ENCODE measurements at places on chromosomes 2 and 18.

- no peak for DNase-seq
Observed at GRCh38 chr18:22067109-22067508, 102.3 kb upstream of the GATA6 start.

DNA sequence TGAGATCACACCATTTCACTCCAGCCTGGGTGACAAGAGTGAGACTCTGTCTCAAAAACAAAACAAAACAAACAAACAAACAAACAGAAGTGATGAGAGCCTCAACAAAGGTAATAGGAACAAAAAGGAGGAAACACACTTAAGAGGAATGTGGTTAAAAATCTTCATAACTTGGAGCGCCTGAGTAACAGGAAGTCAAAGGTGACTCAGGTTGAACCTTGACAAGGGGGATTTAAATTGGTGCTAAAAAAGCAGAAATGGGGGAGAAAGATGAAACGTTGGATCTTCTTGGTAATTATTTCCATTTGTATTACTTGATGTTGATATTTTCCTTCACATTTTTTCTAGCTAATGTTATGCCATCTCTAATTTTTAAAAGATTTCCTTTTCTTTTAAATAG is 318.5 kb upstream of the TCF4 start:
- no peak for DNase-seq

GRCh38 chr18:35917043-35917442 is 55.4 kb upstream of the RMP24 start:
- DNase-seq = no peak

DNA sequence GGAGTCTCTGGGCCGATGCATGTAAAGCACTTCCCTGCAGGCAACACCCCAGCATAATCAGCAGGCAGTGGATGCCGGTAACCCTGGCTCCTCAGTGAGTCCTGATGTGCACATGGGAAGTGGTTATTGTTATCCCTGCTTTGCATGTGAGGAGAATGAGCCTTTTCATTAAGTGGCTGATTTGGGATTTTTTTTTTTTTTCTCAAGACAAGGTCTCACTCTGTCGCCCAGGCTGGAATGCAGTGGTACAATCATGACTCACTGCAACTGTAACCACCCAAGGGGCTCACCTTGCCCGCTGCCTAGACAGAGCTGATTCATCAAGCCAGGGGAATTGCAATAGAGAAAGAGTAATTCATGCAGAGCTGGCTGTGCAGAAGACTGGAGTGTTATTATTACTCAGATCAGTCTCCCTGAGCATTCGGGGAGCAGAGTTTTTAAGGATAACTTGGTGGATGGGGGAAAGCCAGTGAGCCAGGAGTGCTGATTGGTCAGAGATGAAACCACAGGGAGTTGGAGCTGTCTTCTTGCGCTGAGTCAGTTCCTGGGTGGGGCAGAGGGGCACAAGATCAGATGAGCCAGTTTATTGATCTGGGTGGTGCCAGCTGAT is 95.4 kb downstream of the SOCS6 start:
- peak; percentile 35 for DNase-seq

GRCh38 chr2:43212931-43213330 is 13.5 kb downstream of the ZFP36L2 start:
- no peak for DNase-seq

- no peak for DNase-seq
Observed at GRCh38 chr2:7835693-7836680, 845.9 kb upstream of the ID2 start.

DNA sequence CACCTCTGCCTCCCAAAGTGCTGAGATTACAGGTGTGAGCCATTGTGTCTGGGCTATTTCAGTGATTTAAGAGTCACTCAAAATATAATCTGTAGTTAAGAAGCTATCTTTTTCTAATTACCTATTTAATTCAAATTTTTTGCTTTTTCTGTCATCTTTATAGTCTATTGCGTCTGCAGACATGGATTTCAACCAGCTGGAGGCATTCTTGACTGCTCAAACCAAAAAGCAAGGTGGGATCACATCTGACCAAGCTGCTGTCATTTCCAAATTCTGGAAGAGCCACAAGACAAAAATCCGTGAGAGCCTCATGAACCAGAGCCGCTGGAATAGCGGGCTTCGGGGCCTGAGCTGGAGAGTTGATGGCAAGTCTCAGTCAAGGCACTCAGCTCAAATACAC is 95.1 kb downstream of the COMMD1 start:
- no peak for DNase-seq

GRCh38 chr2:222903234-222904220 is 42.7 kb downstream of the ACSL3 start:
- no peak for DNase-seq

- no peak for DNase-seq
Observed at GRCh38 chr2:160977376-160977775, 182.9 kb upstream of the TANK start.

GRCh38 chr2:100730290-100730868 is 89.6 kb upstream of the NPAS2 start:
- DNase-seq = no peak

DNA sequence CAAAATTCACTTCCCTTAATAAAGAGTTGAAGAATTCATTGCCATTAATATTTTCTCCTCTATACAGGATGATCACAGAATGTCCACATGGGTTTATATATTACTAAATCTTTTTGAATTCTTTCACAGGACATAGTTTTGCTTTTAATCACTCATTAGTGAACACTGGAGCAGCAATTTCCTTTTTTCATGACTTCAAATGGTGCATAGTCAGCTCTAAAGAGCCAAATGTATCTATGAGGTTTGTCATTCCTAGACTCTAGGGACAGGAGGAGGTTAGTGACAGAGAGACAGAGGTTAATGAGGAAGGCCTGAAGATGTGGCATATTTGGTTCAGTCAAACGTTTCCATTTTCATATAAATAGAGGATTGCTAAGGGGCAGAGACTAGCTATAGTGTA is 111.8 kb downstream of the FSHR start:
- no peak for DNase-seq

DNA sequence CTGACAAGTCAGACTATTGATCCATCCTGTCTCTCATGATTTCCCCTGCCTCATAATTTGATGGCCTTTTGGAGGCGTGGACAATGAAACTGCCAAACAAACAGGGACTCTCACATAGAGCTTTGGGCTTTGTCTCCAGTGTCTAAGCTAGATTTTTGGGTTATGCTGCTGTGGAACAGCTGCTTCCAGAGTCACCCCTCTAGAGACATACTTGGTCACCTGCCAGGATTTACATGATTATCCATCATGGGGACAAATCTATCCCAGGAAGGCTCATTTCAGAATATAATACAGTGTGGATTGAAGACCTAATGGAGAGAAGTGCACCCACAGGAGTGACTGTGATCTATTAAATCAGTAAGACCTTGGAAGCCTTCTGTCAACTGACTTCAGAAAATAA is 159.6 kb downstream of the SLC8A1 start:
- DNase-seq = no peak

GRCh38 chr2:106859498-106859897 is 26.5 kb downstream of the ST6GAL2 start:
- DNase-seq = no peak

DNA sequence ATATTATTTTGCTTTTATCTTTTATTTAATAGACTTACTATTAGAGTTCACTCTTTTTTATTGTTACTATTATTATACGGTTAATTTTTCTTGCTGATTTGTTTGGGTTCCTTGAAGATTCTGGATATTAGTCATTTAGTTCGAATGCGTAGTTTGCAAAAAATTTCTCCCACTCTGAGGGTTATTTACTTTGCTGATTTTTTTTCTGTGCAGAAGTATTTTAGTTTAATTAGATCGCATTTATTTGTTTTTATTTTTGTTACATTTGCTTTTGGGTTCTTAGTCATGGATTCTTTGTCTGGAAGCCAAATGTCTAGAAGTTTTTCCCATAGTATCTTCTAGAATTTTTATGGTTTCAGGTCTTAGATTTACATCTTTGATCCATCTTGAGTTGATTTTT is 585.2 kb downstream of the CPS1 start:
- DNase-seq = no peak

DNA sequence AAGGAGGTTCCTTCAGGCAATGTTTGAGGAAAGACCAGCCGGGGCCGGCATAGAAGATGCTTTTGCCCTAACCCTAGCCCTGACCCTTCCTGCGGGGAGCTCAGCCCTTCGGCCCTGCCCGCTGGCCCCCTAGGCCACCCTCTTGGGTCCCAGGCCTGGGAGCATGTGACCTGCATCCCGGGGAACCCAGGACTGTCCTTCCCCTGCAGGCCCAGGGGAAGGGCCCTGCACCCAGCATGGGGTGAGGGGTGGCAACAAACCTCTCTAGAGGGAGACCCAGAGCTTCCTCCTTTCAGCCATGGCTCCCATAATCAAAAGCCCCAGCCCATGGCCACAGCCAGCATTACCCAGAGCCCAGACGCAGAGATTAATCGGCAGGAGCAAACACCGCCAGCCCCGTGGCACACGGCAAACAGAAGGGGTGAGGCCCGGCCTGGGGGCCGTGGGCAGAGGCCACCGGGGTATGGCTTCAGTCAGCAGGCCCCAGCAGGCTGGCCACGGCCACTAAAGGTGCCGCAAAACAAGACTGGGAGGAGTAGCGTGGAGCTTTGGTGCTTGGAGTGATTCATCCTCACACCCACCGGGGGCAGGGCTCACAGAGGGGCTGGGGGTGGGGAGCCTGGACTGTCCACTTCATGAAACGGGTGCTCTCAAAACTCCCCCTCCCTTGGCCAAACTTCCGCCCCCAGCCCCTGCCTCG is 61.6 kb upstream of the HPCAL1 start:
- DNase-seq = no peak

DNA sequence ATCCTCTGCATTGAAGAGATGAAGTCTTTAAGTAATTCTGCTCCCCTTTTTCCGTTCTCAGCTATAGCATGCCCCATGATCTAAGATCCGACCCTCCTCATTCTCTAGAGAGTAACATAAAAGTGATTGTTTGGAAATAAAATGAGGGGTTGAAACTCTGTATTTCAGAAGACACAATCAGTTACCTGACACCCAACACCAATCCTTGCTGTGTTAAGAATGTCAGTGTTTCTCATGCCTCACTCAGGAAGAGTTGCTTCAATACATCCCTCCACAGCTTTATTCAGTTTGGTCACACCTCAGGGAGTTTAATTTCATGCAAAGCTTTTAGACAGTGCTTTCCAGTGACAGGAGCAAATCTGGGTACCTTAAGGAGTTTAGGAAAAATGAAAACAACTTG is 49.9 kb upstream of the RBBP8 start:
- DNase-seq = no peak

GRCh38 chr18:26794230-26795101 is 71.0 kb downstream of the AQP4 start:
- no peak for DNase-seq
